ENCODE measurements at places on chromosomes 1 and 21. TPM values are rescaled to one million over a fixed set of nuclear protein-coding genes. Genes with fewer than 3 reads are reported as not detected.

KAZN gene
- total RNA-seq = 7.0 TPM

APCS gene
- not detected for total RNA-seq

SMCP gene
- total RNA-seq = not detected

AMY1A gene
- not detected for total RNA-seq

NTNG1 gene
- total RNA-seq = not detected

SPATA46 gene
- not detected for total RNA-seq

MMP23B gene
- not detected for total RNA-seq

ADAMTS5 gene
- total RNA-seq = 0.05 TPM

MATN1 gene
- 0.18 TPM for total RNA-seq

GBP3 gene
- total RNA-seq = 0.08 TPM

KDF1 gene
- total RNA-seq = not detected

VAV3 gene
- 2.2 TPM for total RNA-seq

SLC45A1 gene
- total RNA-seq = not detected

- peak; percentile 34 for DNase-seq
These were observed 684 bp upstream of the MRPL20 start for GRCh38 chr1:1407636-1408318.

GRCh38 chr1:227094249-227094966 lies 154.3 kb downstream of the COQ8A start:
- DNase-seq = no peak

GRCh38 chr1:234750922-234751627 lies 141.1 kb upstream of the IRF2BP2 start:
- DNase-seq = peak; percentile 74

DNA sequence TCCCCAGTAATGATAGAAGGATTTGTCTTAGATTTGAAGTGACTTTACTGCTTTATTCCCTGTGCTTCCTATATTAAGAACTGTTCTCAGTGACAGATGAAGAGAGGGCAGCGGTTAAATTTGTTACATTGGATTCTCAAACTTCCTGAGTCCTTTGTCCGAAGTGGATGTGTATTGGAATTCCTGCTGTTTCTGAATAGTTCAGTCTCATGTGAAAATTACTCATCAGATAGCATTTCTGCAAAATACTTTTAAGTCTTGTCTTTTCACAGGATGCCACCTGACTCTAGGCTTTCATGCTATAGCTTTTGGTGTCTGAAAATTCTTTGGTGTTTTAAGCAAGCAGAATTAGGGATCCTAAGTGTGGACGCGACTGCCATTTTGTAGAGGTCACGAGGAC lies 83.6 kb downstream of the PRDM2 start:
- DNase-seq = no peak

GRCh38 chr1:65725064-65725463 lies 67.6 kb upstream of the PDE4B start:
- DNase-seq = no peak

- no peak for DNase-seq
These were observed 243.8 kb upstream of the RAB4A start for GRCh38 chr1:229027158-229027557.

GRCh38 chr1:119010201-119010600 lies 22.1 kb upstream of the TBX15 start:
- DNase-seq = no peak

DNA sequence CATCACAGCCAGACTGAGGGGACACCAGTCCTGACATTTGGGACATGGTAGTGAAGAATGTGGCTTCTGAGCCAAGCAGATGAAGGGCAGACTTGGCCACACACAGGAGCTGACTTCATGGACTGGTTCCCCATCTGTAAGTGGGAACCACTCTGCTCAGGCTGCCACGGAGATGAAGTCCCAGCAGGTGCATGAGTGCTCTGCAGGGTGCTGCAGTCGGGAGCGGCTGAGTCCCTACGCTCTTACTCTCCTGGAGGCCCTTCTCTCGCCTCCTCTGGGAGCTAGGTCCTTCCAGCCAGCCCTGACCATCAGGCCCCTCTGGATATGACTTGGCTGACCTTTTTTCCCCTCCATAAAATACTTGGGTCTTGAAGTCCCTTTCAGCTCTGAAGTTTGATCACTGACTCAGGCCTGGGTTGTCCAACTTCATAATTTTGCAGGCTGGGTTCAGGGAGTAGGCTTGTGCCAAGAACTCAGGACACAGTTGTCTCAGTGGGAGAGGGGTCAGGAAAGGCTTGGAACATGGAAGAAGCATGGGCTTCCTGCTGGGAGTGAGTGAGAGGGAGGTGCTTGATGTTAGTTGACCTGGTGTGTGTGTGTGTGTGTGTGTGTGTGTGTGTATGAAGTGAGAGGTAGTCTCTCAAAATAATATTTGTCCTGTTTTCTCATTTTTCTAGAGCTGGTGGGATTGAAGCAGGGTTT lies 21.0 kb upstream of the EPS8L3 start:
- no peak for DNase-seq

DNA sequence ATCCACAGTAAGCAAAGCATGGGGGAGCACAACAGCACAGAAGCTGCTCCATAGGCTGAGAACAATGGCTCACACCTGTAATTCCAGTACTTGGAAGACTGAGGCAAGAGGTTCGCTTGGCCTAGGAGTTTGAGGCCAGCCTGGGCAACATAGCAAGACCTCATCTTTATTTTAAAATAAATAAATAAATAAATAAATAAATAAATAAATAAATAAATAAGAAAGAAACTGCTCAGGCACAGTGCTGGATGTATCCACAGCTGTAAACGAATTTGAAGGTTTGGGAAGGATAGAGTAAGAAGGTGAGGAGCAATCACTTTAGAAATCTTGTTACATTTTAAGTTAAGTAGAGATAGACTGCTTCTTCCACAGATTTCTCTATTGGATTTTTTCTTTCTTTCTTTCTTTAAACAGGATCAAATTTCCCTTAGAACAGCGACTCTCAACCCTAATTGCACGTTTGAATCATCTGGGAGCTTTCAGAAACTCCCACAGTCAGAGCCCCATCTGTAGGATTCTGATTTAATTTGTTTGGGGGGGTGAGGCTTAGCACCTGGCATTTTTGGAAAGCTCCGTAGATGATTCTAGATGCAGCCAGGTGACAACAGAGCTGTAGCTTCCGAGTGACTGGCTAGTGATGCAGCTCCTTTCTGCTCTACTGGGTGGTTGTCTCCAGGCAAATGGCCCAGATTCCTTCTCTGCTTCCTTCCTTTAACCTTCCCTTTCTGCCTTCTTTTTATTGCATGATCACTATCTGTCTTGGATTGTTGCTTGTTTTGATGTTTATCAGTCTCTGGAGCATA lies 53.5 kb downstream of the S1PR1 start:
- DNase-seq = no peak

GRCh38 chr1:185674201-185674600 lies 60.0 kb upstream of the HMCN1 start:
- no peak for DNase-seq

DNA sequence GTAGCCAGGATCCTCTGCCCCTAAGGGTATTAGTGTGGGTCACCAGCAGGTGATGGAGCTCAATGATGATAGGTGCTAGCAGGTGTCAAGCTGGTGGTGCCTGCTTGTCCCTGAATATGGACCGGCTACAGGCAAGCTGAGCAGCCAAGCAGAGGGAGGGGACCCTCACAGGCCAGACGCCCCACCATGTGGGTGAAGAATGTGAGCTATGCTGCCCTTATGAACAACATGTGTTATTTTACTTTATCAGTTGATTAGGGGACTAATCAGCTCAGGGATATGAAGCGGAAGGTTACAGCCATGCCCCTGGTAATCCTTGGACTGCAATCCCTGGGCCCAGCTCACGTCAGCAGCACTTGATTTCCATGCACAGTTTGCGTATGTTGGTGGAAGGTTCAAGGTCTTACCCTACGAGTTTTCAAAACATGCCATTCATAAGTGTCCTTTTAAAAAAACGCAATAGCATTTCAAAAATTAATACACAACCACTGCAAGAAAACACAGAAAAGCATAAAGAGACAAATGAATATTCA lies 106.0 kb downstream of the CDC7 start:
- DNase-seq = no peak

- no peak for DNase-seq
These were observed 4.1 kb downstream of the RUNX1 start for GRCh38 chr21:35044770-35045541.

GRCh38 chr1:143625886-143626285 lies 345.9 kb downstream of the FAM72C start:
- DNase-seq = peak; percentile 55

DNA sequence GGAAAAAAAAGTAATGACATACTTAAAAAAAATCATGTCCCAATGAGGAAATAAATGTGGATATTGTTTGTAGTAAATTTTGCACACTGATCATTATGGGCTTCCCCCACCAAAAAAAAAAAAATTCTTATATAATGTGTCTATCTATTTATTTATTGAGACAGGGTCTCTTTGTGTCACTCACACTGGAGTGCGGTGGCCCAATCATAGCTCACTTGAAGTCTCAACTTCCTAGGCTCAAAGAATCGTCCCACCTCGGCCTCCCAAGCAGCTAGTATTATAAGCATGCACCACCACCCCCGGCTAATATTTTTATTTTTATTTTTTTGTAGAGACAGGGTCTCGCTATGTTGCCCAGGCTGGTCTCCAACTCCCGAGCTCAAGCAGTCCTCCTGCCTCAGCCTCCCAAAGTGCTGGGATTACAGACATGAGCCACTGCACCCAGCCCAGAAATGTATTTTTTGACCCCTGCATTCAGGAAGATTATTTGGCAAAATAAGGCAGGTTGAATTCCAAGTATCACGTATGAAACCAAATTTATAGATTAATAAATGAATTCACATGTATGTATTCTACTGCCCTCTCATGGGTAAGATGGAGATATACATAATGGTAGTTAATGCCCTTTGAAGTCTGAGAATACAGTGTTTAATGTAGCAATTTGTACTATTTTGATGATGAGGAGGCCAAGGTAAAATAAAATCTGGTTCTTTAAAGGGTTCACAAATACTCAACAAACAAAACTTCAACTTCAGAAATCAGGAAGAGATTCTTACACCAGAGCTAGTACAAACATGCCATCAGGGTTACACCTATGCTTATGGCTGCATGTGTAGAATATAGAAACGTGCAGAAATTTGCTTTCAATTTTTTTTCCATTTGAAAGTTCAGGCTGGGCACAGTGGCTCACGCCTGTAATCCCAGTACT lies 1.4 kb upstream of the DENND2C start:
- peak; percentile 26 for DNase-seq

GRCh38 chr1:24966121-24966723 lies 36.1 kb upstream of the RUNX3 start:
- DNase-seq = no peak

GRCh38 chr1:183674339-183674738 lies 21.2 kb upstream of the APOBEC4 start:
- no peak for DNase-seq

DNA sequence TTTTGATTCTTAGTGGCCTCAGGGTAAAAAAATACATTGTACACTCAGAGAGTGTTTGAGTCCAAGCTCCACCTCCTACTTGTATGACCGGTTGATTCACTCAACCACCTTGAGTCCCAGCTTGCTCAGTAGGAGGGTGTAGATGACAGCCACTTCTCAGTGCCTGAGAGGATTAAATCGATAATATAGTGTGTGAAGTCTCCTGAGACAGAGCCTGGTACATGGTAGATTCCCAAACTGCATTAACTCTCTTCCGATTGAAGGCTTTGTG lies 38.4 kb downstream of the NCMAP start:
- DNase-seq = no peak

DNA sequence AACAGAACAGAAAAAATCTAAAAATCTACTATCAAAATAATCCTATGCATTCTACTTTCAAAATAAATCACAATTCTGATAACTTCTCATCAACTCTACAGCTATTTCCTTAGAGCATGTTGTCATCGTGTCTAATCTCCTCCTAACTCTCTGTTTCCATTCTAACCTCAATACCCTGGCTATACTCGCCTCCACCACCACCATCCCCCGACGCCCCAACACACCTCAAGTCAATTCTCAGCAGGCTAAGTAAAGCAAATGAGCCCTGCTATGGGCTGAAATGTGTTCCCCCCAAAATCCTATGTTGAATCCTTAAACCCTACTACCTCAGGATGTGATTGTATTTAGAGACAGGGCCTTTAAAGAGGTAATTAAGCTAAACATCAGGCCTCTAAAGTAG lies 34.6 kb downstream of the NRDC start:
- no peak for DNase-seq

GRCh38 chr1:90149101-90149500 lies 154.2 kb downstream of the ZNF326 start:
- DNase-seq = peak; percentile 40

DNA sequence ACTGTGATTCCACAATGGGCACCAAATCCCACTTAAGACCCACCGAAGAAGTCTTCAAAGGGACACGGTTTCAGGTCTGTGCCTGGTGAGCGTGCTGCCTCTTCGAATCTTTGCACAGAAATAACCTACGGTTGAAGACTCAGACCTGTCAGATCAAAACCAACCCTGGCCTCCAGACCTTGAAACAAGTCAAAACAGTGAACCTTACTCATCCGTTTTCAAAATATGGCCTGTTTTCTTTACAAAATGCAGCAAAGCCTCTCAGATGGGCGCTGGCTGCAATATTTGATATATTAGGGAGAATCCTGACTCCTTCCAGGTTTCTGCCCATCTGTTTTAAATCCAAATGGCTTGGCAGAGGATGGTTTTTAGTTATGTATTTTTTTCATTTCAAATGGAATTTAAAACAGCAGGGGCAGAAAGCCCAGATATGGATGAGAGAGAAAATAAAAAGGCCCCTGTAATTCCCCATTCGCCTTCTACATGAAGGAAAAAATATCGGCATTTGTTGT lies 14.0 kb downstream of the JUN start:
- DNase-seq = no peak

DNA sequence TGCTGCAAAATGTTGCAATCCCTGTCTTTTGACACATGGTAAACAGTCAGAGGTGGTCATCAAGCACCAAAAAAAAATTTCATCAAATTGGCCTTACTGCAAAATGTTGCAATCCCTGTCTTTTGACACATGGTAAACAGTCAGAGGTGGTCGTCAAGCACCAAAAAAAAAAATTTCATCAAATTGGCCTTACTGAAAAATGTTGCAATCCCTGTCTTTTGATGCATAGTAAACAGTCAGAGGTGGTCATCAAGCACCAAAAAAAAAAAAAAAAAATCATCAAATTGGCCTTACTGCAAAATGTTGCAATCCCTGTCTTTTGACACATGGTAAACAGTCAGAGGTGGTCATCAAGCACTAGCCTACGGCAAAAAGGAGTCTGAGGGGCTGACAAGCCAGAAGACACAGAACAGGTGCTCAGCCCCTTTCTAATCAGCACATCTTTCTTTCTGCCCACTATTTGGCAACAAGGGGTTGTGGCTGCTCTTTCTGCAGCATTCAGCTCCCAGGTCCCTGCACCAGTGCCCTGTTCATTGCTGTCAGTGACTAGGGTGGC lies 223.8 kb downstream of the KCNH1 start:
- DNase-seq = no peak

DNA sequence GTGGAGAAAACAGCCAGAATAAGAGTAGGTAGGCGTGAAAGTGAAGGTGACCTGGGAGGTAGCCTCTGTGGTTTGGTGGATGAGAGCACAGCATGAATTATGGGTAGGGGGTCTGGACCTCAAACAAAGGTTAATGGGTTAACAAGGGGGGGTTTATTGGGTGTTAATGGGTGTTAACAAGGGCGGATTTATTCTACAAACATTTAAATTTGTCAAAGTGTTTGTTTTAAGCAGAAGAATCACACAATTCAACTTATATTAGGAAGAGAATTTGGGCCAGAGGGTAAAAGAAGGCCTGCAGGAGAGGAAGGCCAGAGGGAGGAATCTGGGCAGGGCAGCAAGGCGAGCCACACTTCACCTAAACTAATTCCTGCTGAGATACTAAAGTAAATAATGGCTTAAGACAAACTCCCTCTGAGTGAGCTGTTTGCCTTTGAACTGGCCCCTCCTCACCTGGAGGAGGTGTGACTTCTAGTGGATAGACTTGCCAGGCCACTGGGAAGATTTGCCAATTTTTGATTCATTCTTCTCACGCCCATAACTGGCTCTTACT lies 191.7 kb downstream of the GIPC2 start:
- no peak for DNase-seq
